ENCODE measurements at places on chromosomes 11 and 22.

GRCh38 chr11:74677131-74677530 lies 54.1 kb downstream of the CHRDL2 start:
- DNase-seq, result no peak

GRCh38 chr11:27910186-27910931 lies 197.6 kb downstream of the KIF18A start:
- DNase-seq, result no peak

GRCh38 chr11:65791719-65792213 lies 4.9 kb downstream of the OVOL1 start:
- no peak for DNase-seq

GRCh38 chr22:25554238-25554671 lies 10.2 kb upstream of the GRK3 start:
- DNase-seq, result no peak

DNA sequence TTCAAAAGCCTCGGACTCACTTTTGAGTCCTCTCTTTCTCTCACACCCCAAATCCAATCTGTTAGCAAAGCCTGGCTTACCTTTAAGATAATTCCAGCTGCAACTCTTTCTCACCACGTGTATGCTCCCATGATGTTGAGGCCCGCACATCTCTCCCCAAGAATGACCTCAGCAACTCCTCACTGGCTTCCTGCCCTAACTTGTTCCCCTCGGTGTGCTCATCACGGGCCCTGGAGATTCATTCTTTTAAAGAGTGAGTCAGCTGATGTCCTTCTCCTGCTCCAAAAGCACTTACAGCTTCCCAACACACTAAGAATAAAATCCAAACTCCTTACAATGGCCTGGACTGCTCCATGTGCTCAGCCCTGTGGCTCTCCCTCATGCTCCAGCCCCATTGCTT lies 1041.3 kb downstream of the OPCML start:
- DNase-seq, result no peak

- no peak for DNase-seq
These were observed 25.0 kb upstream of the SUSD2 start for GRCh38 chr22:24156141-24156912.

DNA sequence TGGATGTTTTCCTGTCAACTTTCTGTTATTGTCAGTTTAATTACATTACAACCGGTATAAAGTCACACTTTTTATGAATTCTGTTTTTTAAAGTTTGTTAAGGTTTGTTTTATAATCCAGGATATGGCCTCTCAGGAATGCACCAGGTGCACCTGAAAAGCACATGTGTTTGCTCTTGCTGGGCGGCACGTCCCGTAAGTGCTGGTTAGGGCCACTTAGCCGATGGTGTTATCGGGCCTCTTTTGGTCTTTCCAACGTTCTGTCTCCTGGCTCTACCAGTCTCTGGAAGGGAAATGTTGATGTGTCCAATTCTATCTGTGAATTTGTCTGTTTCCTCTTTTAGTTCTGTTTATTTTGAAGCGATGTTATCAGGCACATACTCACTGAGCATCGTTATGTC lies 695.7 kb downstream of the BRD1 start:
- DNase-seq, result no peak

DNA sequence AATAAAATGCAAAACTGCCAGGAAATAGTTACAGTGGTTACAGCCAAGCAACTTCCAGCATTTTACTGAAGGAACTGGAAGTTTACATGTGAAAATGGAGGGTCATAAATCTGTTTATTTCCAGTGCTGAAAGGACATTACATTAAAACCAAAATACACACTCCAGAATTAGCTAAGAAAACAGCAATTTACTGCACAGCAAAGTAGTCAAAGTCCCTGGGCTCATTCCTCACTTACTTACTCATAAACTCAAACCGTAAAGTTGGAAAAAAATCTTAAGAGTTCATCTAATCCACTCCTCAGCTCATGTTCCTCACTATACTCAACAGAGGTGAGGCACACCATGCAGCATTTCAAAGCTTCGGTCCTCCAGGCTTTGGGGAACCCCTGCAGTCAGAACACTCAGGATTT lies 17.4 kb downstream of the CTSC start:
- no peak for DNase-seq

- peak; percentile 33 for DNase-seq
These were observed 788 bp downstream of the LIN7C start for GRCh38 chr11:27505781-27506180.

- DNase-seq, result no peak
These were observed 51.1 kb upstream of the THY1 start for GRCh38 chr11:119473901-119474681.

DNA sequence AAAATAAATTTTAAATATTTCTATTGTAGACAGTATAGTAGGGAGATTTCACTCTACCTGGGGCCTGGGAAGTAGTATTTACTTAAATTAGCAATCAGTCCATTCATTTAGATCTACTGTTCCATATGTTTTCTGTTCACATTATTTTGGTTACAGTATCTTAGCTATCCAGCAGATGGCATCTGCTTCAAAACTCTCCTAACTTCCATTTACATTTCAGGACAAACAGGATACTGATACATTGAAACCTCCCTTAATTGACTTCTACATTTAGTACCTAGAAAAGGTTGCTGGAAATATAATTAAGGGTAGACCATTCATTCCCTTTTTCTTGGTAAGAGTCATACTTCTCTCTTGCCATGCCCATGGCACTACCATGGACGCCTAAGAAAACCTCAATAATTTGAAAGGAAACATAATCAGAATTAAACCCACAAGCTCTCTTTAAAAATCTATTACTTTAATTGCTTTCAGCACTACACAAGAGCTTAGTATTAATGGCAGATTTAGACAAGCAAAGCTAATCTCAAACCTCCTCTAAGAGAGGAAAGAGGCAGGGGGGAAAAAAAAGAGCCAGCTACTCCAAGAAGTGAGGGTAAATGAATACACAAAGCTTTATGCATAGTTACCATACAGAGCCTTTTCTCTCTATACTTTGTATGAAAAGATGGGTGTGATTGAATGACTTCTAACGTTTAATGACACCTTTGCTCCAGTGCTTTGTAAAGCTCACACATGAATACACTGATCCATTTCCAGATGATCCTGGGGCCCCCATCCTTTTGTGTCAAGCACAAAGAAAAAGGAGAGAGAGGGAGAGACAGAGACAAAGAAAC lies 131.2 kb upstream of the MTMR2 start:
- peak; percentile 74 for DNase-seq

- DNase-seq, result no peak
These were observed 325.1 kb downstream of the DLG2 start for GRCh38 chr11:85301895-85302678.

GRCh38 chr11:133492895-133493294 lies 39.4 kb downstream of the OPCML start:
- DNase-seq, result no peak

- DNase-seq, result no peak
These were observed 72.8 kb upstream of the DDI1 start for GRCh38 chr11:103963648-103964047.

DNA sequence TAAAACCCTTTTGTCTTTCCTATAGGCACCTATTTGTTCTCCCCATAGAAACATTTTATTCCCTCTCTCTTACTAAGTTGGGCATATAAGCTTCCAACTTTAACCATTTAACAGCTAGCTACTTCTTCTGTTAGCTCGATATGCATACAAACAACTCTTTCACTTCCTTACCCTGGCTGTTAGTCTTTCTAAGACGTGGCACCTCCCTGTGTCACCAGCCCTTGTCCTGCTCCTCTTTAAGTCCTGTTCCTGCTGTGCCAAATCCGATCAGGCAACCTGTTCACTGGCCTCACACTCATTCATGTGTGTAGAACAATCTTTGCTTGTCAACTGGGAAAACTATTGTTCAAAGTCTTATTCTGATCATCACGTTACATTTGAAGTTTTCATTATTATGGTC lies 1376.1 kb upstream of the TENM4 start:
- DNase-seq, result no peak

- no peak for DNase-seq
These were observed 7.8 kb upstream of the NLRP10 start for GRCh38 chr11:7973011-7973410.

- no peak for DNase-seq
These were observed 666.7 kb upstream of the RAG2 start for GRCh38 chr11:37264783-37265182.

DNA sequence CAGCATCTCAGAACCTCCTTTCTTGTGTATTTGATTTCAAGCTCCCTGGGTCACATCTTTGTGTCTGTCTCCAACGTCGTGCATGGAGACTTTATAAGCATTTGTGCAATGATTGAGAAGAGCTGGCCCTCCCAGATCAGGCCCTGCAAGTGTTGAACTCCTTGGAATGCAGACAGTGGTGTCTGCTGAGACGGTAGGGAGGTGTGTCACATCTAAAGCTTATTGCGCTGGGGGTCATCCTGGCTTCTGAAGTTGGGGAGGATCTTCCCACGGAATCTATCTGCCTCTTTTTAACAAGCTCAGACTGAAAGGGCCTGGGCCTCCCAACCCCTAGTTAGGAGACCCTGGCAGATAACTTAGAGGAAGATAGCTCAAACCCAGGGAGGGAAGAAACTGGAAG lies 6.7 kb downstream of the APLNR start:
- no peak for DNase-seq

GRCh38 chr22:50129121-50129736 lies 39.4 kb downstream of the MOV10L1 start:
- no peak for DNase-seq

DNA sequence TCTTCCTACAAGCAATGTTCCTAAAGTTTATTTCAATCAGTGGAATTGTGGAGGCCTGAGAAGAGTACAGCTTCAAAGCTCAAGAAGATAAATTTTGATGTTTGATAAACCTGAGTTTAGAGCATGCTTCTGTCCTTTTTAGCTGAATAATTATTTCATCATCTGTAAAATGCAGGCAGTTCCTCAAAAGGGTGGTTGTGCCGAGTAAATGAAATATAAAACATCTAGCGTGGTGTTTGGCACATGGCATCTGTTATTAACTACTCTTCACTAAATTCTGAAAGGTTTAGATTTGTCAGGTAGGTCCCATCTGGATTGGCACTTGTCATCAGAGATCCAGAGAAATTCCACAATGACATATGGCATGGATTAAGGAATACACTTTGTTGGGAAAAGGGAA lies 155.1 kb downstream of the DDX10 start:
- no peak for DNase-seq

- no peak for DNase-seq
These were observed 160.8 kb downstream of the MSANTD4 start for GRCh38 chr11:105861225-105861624.

GRCh38 chr11:11036848-11037732 lies 179.2 kb upstream of the ZBED5 start:
- DNase-seq, result no peak

GRCh38 chr11:40417627-40418026 lies 1041.8 kb downstream of the LRRC4C start:
- DNase-seq, result no peak

GRCh38 chr11:15640318-15640717 lies 525.6 kb downstream of the INSC start:
- no peak for DNase-seq

DNA sequence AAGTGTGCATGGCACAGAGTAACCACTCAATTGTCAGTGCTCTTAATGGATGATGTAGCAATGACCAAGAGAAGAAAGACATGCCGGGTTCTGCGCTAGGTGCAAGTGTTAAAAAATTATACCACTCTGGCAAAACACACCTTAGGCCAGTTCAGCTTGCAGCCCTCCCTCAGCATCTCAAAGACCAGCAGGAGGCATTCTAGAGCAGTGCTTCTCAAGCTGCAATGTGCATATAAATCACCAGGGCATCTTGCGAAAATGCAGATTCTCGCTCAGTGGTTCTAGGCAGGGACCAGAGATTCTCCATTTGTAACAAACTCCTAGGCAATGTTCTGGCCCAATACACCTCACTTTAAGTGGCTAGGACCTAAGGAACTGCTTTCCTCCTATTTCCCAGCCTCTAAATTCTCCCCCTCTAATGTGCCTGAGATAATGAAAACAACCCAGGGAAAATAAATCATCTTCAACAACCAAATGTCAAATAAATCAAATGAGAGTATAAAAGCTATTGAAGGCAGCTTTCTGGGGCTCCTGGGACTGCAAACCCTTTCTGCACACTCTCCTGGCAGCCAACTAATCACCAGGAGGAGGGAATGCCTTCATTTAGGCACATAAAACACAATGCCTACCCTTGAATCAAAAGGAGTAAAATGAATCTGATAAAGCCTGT lies 337.2 kb upstream of the API5 start:
- DNase-seq, result no peak

GRCh38 chr11:131978351-131978750 lies 607.9 kb downstream of the NTM start:
- no peak for DNase-seq

- DNase-seq, result no peak
These were observed 1082.6 kb downstream of the DLG2 start for GRCh38 chr11:84544566-84544965.

GRCh38 chr11:48034926-48035871 lies 54.8 kb downstream of the PTPRJ start:
- peak; percentile 91 for DNase-seq

GRCh38 chr11:93652679-93653078 lies 8.8 kb upstream of the CEP295 start:
- DNase-seq, result no peak

- DNase-seq, result no peak
These were observed 64.8 kb downstream of the STIM1 start for GRCh38 chr11:3920148-3920852.

GRCh38 chr11:7668911-7669310 lies 4.4 kb downstream of the CYB5R2 start:
- peak; percentile 34 for DNase-seq

DNA sequence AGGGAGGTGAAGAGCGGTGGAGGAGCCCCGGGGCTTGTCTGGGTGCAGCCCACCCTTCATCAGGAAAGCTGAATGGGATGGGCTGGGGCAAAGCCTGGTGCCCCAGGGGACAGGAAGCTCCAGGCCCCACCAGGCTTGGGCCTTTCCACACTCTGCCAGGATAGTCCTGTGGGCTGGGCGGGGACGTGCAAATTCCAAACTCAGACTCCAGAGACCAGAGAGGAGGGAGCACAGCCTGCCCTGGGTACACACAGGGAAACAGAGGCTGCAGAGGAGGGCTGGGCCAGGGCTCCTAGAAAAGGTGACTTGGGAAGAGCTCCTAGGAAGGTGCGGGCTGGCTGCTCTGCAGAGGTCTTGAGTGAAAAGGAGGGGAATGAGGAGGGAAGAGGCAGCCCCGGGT lies 124.7 kb downstream of the MED15 start:
- no peak for DNase-seq

GRCh38 chr11:11391796-11392463 lies 38.9 kb upstream of the CSNK2A3 start:
- no peak for DNase-seq

- no peak for DNase-seq
These were observed 52.0 kb downstream of the KCNJ1 start for GRCh38 chr11:128814856-128815705.

GRCh38 chr11:18669219-18669596 lies 29.4 kb upstream of the TMEM86A start:
- no peak for DNase-seq

- no peak for DNase-seq
These were observed 44.3 kb downstream of the POLD3 start for GRCh38 chr11:74636630-74637184.
